Fibroblast of skin of left quadriceps (primary cell): ENCODE measurements at places on chromosomes 13 and 19.

- DNase-seq, result no peak
Observed at GRCh38 chr19:29833614-29834261, 21.9 kb downstream of the CCNE1 start.

GRCh38 chr13:114019367-114019766 lies 45.5 kb upstream of the C13orf46 start:
- no peak for DNase-seq

- DNase-seq, result no peak
Observed at GRCh38 chr13:52885141-52885540, 36.7 kb upstream of the PCDH8 start.

- no peak for DNase-seq
Observed at GRCh38 chr19:8163759-8164158, 14.4 kb upstream of the FBN3 start.

GRCh38 chr13:100138859-100139491 lies 50.1 kb downstream of the PCCA start:
- no peak for DNase-seq

DNA sequence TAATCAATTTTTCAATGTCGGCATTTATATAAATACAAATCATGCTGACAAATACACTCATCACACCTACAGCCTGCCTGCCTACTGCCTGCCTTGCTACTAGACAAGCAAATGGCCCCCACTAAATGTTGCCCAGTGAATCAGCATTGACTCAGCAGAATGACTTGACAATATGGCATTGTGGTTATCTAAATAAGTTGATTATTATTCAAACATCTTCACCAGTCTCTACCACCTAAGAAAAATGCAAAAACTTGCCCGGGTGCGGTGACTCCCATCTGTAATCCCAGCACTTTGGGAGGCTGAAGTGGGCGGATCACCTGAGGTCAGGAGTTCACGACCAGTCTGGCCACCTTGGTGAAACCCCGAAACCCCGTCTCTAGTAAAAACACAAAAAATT lies 296.1 kb downstream of the PCDH9 start:
- no peak for DNase-seq

DNA sequence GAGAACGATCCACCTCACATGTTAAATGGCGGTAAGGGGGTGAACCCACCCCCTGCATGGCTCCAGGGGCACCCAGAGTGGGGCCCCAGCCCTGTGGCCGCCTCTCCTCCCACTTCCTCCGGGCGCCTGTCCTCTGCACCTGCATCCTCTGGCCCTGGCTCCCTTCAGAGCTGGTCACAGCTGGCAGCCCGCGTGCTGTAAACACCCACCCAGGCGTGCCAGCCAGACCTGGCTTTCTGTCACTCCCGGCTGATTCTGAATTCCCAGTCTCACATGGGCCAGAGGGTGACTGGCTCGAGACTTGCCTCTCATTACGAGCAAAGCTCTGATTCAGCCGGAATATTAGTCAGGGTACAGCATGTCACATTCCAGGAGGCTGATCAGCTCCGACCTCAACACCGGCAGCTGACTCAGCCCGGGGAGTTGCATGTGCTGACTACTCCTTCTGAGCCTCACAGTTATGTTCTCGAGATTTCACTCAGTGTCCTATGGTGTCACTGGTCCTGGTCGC lies 75.1 kb downstream of the GNG7 start:
- DNase-seq, result peak; percentile 86

GRCh38 chr13:36530050-36530789 lies 97.9 kb downstream of the CCNA1 start:
- peak; percentile 55 for DNase-seq

DNA sequence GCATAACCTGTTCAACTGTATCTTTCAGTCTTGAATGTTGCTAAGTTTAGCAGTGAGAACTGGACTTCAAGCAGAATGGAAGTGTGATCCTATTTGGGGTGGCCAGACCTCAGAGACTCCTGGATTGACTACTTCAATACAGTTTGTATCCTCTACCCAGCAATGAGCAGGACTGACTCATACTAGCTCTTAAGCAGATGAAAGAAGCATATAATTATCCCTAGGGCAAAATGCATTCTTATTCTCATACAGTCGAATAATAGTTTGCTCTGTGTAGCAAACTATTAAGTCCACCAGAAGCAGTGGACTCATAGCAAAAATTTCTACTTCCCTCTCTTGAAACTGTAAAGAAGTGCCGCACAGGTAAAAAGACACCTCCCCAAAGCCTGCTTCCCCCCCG lies 46.4 kb upstream of the FAM216B start:
- no peak for DNase-seq

GRCh38 chr13:77779552-77780272 lies 82.2 kb downstream of the SLAIN1 start:
- DNase-seq, result peak; percentile 28

- DNase-seq, result no peak
Observed at GRCh38 chr19:18650021-18650390, 13.2 kb downstream of the KLHL26 start.

- DNase-seq, result no peak
Observed at GRCh38 chr13:23922005-23922932, 25.0 kb upstream of the C1QTNF9B start.

- no peak for DNase-seq
Observed at GRCh38 chr13:99724633-99725517, 223.6 kb downstream of the TM9SF2 start.

DNA sequence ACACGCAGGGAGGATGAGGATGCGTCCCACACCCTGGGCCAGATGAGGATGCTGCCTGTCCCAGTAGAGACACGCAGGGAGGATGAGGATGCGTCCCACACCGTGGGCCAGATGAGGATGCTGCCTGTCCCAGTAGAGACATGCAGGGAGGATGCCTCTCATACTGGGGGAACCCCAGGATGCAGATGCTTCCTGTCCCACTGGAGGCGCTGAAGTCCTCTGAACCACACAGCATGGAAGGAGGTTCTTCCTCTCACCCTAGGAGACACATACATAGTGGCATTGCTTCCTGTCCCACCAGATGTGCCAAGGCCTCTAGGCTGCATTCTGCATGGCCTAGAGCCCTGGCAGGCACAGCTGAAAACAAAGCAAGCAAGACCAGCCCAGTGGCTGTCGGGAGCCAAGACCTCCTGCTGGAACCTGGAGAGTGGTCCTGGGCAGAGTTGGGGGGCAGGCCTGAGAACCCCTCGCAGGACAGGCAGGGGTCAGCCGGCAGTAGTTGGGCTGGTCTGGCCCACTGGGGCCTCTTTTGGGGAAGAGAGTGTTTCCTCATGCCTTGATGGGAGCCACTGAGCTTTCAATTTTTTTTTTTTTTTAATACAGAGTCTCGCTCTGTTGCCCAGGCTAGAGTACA lies 4.3 kb downstream of the HPN start:
- DNase-seq, result no peak

DNA sequence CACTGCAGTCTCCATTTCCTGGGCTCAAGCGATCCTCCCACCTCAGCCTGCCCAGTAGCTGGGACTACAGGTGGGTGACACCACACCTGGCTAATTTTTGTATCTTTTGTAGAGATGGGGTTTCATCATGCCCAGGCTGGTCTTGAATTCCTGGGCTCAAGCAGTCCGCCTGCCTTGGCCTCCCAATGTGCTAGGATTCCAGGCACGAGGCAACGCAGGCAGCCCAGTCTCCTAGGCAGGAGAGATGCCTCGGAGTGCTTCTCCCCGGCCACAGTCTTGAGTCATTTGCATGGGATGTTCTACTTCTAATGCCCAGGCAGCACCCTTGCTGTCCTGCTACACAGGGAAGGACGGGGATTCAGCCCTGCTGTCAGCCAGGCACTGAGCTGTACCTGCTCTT lies 8.7 kb downstream of the MICOS13 start:
- no peak for DNase-seq

GRCh38 chr19:3987619-3988371 lies 2.5 kb upstream of the EEF2 start:
- peak; percentile 53 for DNase-seq

GRCh38 chr13:31853643-31854326 lies 114.5 kb downstream of the RXFP2 start:
- no peak for DNase-seq

DNA sequence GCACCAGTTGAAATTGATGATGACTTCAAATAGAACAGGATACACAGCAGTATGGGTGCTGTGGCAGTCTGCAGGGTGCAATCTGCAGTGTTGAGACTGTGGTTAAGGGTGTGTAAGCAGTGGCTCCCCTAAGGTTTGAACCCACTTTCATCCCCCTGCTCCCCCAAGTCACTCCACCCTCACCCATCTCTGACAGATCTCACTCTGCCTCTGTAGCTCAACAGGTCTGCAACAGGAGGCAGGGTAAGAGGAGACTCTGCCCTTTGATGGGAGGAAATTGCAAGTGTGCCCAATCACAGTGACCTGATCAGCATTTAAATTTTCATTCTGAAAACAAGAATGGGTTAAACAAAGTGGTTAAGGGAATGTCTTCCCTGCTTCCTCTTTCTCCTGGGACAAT lies 92.4 kb downstream of the DCT start:
- DNase-seq, result no peak

DNA sequence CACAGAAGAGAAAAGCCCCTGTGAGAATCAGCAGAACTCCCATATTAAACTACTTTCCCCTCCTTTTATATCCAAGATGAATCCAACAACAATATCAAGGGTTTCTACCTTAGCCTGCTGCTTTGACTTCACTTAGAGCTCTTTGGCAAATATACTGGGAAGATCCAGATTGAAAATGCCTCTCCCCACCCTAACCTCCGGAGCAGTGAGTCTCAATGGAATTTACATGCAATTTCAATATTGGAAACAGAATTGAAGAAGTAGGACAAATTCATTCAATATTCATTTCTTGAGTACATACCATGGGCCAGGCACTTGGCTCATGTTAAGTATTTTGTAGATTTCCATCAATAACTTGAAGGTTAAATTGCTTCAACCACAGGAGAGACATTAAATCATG lies 457.4 kb downstream of the TBC1D4 start:
- DNase-seq, result no peak

DNA sequence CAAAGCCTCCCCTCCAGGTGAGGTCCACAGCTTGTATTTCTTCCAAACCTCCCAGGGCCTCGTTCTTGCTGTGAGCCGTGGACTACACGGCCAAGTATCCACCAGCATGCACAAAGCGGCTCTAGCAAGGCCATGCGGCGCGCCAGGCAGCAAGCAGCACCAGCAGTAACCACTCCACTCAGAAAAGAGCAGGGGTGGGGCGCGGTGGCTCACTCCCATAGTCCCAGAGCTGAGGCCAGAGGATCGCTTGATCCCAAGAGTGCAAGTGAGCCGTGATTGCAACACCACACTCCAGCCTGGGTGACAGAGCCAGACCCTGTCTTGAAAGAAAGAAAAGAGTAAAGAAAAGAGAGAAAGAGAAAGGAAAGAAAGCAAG lies 4.7 kb downstream of the CCDC8 start:
- no peak for DNase-seq

GRCh38 chr19:33864311-33864850 lies 67.7 kb downstream of the KCTD15 start:
- DNase-seq, result no peak
